ENCODE measurements at places on chromosomes 2 and 18. TPM values are rescaled to one million over a fixed set of nuclear protein-coding genes. Genes with fewer than 3 reads are reported as not detected.
A peak's percentile ranks its signal among the peaks of the same experiment; 100 is the strongest.

DNA sequence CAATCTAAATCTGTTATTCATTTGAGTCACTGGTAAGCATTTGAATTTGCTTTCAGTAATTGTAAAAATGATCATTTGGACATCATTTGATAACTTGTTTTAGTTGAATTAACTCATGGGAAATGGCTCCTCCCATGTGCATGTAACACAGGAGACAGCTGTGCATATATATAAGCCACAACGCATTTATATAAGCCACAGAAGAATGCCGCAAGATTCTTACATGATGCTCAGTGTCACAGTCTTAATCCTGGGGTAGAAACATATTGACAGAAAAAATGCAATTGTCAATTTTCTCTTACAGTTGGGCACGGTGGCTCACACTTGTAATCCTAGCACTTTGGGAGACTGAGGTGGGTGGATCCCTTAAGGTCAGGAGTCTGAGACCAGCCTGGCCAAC lies 13.3 kb upstream of the IAH1 start:
- no peak for DNase-seq

GRCh38 chr18:361941-362310 lies 94.1 kb upstream of the THOC1 start:
- no peak for DNase-seq

- no peak for DNase-seq
Measured at GRCh38 chr2:224525774-224526173, 59.4 kb downstream of the CUL3 start.

DNA sequence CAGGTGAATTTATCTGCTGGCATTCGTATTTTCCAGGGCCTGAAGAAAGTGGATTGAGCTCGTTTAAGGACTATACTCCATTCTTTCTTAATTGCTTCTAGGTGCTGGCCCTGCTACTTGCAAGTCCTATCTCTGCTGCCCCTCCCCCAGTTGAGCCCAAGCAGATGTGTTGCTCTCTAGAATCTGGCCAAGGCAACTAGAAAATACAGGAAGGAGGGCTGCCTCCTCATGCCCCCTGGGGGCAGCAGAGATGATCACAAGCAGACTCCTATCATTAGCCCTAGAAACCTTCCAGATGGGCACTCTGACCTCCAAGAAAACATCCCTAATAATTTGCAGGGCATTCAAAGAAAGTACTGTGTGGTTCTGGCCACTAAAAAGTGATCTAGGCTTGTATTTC lies 72.5 kb upstream of the CYP26B1 start:
- no peak for DNase-seq

DNA sequence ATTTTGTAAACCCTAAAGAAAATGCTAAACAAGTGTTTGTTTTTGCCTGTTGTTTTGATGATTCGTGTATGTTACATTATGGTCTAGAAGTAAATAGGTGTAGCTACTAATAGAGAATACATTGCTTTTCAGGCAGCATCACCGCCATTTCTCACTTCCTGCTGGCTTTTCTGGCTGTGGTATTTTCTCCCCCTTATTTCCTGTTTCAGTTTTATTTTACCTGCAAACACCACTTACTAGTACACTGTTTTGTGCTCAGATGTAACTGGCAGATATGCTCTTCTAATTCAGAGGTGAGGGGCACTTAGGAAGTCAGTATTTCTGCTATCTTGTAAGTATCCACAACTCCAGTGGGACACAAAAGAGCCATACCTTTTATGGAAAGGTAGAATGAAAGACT lies 38.1 kb upstream of the SLC3A1 start:
- no peak for DNase-seq

- no peak for DNase-seq
Measured at GRCh38 chr18:49723648-49724180, 89.6 kb downstream of the ACAA2 start.

DNA sequence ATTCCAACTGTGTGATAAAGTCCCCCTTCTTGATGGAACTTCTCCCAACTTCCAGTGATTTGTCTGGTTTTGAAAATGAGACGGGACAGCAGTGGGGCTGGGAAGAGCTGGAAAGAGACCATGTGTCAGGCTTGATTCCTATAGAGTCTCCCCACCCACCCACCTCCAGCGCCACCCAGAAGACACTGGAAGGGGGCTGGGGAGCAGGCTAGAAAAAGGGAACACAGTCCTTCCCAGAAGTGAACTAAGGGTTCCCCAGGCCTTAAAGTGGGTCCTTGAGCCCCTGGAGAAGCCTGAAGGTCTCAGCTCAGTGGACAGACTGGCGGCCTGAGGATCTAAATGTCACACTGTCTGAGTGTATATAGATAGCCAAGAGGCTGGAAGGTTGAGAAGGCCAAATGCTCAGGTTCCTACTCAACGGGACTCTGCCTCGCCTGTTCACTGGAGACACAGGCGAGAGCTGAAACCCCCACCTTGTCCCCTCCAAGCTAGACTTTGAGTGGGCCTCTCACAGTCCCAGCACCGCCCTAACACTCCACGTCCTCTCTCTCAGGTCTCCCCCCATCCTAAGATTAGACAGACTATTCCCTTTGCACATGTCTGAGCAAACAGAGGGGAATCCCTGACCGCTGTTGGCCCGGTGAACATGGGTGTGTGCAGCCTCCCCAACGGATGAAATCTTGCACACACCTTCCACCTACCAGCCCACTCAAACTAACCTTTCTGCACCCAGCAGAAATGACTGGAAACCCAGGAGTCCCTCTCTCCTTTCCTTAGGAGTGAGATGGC lies 1.6 kb downstream of the PKDCC start:
- no peak for DNase-seq

DNA sequence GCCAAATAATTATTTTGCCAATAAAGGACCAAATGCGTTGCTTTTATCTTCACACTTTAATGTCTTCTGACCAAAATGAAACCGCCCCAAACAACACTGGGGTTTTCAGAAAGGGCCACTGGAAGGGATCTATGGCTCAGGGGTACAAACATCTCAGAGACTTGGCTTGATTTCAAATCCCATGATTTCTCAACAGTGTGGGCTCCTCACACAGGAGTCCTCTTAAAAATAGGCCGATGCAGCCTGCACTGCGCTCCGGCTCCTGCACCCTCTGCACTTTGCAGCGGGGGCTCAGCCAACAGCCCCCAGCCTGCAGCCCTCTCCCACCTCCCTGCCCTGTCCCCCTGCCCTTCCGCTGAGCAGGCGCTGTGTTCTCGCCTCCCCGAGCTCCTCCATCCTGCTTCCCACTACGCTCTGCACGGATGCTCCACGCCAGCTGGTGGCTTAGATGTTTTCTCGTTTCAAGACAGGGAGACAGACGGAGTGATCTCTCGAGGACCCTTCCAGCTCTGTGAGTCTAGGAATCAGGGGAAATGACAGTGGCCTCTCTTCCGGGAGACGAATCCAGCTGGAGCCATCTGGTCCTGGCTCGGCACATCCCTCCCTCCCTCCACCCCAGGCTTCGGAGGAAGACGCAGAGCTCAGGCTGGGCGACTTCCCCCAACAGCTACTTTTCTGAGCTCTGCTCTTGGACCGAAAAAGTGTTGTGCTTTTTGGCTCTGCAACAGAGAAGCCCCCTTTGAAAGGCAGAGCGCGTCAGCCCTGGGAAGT lies 71.4 kb downstream of the KCNF1 start:
- peak; percentile 70 for DNase-seq

Gene CELF4
- 2.5 TPM for polyA plus RNA-seq

Gene ZNF397
- polyA plus RNA-seq: 63.6 TPM

Gene PELI1
- 34.0 TPM for polyA plus RNA-seq
